ENCODE measurements at places on chromosomes 2 and 18.

GRCh38 chr18:22827216-22827615, 105.9 kb upstream of the RBBP8 start:
- no peak for DNase-seq

DNA sequence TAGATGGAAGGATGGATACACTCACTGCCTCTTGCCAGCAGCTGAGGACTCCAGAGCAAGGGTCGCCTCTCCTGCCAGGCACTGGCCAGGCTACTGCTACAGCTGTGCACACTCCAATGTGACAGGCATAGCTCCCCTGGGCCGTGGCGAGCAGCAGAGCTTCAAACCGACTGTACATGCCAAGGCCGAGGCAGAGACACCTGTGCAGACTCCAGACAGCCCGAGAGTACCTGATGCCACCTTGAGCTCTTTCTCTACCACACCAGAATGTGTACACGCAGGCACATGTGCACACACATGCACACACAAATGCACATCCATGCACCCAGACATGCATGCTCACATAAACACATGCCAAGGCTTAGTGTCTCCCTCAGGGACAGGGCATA, 508.3 kb upstream of the MYT1L start:
- DNase-seq, result no peak

- DNase-seq, result no peak
Observed at GRCh38 chr2:58731488-58731869, 490.4 kb upstream of the FANCL start.

- DNase-seq, result no peak
Observed at GRCh38 chr2:6909431-6910385, 7.5 kb upstream of the RNF144A start.

DNA sequence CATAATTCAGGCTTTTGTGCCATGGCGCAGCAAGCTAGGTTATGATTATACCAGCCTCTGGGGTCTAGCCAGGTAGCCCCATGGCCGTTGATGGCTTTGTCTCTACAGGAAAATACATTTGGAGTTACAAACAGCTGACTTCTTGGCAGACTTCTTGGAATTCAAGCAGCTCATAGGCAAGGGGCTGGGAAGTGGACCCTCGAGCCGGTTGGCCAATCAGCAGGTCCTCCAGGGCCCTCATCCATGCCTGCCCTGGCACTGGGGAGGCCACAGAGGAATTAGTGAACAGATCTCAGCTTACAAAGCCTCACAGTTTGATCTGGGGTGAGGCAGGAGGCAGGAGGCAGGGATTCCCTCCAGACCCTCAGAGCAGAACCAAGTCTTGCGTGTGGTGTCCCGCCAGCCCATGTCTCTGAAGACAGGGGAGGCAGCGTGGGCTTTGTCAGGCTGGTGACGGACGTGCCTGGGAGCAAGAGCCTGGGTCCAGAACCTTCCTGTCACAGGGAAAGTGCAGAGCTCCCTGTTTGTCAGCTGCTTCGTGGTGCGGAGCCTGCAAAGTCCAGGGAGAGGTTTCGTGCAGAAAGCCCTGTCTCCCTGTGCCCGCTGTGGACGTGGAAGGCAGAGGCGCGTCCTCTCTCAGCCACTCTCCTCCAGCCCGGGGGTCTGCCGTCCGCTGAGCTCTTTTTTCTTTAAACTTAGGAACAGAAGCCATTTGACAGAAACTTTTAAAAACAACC, 131.7 kb downstream of the KLHL29 start:
- DNase-seq, result no peak

DNA sequence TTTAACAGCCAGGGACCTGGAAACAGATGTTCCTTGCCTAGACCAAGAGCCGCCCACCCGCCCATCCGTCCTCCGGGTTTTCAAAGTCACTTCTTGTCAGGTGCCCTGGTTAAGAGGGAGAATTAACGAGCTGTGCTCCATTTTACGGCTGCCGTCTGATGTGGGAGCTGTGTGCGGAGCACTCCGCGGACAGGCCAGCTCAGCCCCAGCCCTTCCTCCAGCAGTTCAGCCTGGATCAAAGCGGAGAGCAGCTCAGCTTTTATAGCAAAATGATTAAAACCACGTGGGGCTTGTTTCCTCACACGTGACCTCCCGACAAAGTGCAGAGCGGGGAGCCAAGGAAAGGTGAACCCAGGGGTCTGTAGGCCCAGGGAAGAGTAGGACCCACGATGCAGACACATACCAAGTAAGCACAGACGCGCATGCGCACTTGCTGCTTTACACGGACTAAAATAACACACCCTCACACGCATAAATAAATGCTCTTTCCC, 46.1 kb upstream of the PKDCC start:
- DNase-seq, result no peak

GRCh38 chr18:24039671-24040070, 25.1 kb downstream of the TTC39C start:
- no peak for DNase-seq

All from activated CD4-positive, CD25-positive, alpha-beta regulatory T cell treated with anti-CD3 and anti-CD28 coated beads, Interleukin-2, amount 50 U/mL, for 72 hours (primary cell).